Left renal pelvis (tissue), 4 donors: ENCODE measurements at places on chromosomes 7 and 10. TPM values are rescaled to one million over a fixed set of nuclear protein-coding genes. Genes with fewer than 3 reads are reported as not detected.

DNA sequence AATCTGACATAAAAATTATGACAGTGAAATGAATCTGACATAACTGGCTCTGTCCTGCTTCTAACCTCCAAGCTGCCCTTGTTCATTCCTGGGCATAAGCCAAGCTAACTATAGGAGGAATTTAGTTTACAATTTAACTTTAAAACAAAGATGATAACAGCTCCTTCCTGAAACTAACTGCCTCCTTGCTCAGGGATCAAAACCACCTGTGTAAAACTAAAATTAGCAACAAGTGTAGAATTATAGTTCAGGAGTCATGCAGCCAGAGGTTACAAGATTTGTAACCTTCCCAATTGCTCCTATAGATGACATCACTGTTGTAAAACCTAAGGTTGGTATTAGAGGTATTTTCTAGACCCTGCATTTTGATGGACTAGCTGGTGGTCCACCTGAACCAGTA is 256.4 kb upstream of the POM121L12 start:
- DNase-seq = no peak

DNA sequence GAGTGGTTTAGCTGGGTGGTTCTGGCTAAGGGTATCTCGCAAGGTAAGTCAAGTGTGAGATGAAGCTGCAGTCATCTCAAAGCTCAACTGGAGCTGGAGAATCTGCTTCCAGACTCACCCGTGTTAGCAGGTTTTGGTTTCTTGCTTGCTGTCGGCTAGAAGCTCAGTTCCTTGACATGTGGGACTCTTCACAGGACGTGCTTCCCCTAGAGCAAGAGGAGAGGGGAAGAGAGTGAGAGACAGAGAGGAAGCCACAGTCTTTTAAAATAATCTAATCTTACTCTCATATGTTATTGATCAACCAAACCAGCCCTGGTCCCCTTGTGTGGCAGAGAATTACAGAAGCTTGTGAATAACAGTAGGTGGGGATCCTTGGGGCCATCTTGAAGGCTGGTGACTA is 199.5 kb downstream of the REEP3 start:
- no peak for DNase-seq

GRCh38 chr10:77919713-77920108 is 6.8 kb downstream of the DLG5 start:
- no peak for DNase-seq

DNA sequence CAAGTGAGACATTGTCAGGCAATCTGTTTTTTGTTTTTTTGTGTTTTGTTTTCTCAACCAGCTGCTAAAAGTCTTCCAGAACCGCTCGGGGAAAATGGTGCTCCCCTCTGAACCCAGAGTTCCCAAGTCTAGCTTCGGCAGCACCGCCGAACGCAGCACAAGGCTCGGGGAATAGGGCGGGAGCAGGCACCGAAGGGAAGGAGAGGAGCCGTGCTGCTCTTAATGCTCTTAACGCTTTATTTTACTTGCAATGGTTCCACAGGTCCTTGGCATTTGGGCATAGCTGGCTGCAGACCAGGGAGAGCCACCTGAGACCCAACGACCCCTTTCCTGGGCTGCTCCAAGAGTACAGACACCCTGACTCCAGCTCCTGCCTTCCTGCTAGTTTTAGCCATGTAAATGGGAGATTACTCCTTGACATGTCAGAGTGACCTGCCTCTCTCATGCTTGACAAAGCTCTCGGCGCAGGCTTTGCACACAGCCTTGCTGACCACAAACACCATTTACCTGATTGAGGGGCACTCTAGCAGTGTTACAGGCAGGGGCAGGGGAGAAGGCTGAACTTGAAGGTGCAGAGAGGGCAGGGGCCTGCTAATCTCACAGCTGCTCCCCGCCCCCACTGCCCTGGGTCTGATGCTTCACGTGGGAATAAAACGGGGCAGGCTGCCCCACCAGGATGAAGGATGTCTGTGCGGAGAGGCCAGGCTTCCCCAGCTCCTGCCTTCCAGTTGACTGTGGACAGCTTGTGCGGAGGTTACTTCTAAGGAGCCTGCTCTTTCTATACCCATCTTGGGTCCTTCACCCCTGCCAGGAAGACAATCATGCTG is 58.6 kb upstream of the EFCAB10 start:
- DNase-seq = no peak

DNA sequence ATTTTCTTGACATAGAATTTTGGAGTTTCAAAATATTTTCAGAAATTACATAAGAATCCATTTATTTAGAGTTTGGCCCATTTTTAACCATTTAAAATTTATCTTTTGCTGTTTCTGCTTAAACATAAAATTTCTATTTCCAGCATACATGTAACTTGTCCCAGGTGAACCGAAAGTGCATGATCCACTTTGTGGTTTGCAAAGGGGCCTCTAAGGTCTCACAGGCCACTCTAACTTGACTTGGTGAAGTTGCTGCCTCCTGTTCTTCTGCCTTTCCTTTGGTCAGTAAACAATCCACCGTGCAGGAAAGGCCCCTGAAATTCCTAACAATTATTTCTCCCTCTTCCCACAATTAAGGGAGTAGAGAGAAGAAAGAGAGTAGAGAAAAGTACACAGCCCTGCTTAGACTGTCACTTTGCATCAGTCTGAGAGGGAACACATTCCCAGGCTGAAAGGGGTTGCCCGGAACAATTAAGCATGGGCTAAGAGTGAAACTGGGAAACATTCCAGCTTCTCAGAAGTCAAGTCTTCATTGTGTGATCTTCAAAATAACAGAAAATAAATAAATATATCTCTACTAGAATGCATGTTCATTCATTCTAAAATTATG is 79.5 kb upstream of the SEMA3A start:
- no peak for DNase-seq

- no peak for DNase-seq
Measured at GRCh38 chr7:4835398-4836205, 26.2 kb downstream of the PAPOLB start.

DNA sequence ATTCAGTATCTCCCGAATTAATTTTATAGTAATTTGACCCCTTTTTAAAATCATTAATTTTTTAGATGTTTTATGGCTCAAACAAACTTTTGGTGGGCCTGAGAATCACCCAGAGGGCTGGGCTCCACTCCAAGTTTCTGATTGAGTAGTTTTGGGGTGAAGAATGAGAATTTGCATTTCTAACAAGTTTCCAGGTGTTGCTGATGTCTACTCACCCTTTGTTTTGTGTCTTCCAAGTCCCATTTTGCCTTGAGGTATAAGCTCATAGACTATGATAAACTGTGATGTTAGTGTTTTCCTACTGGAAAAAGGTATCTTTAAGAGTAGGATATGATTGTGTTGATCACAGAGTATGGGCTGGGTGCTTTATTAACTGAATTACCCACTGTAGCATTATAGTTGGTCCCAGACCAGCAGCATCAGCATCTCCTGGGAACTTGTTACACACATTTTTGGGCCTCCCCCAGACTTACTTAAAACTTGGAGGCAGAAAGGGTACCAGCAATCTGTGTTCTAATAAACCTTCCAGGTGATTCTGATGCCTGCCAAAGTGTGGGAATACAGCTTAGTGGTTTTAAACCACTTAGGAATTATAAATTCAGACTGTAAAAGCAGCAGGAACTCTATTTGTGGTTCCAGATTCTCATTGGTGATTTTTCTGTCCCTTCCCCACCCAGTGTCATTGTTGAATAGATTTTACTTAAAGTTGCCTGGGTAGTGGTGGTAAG is 19.1 kb downstream of the ZNRF2 start:
- DNase-seq = no peak

GRCh38 chr7:82723411-82723810 is 279.8 kb upstream of the CACNA2D1 start:
- no peak for DNase-seq

The CALML5 gene
- polyA plus RNA-seq = not detected

- no peak for DNase-seq
Measured at GRCh38 chr7:122616951-122617350, 82.0 kb downstream of the RNF133 start.

GRCh38 chr10:18308600-18308999 is 168.4 kb downstream of the CACNB2 start:
- no peak for DNase-seq

The NACAD gene
- polyA plus RNA-seq = 10.0 TPM

The PAX2 gene
- 140 TPM for polyA plus RNA-seq

The LRRC61 gene
- 22.2 TPM for polyA plus RNA-seq

DNA sequence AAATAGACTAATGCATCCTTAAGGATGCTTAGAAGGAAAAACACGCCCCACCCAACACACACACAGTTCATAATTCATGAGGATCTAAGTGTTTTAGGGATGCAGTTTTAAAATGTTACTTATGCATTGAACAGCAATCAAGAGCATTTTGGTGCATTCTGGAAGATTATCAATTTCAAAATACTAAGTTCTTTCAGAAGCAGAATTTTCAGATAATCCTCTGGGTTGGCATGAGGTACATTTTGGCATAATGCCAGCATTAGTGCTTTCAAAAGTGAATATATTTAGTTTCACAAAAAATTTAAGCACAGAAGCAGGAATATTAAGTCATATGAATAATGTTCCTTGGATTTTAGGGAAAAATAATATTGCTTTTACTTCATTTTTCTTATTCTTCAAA is 937.1 kb downstream of the REEP3 start:
- no peak for DNase-seq

DNA sequence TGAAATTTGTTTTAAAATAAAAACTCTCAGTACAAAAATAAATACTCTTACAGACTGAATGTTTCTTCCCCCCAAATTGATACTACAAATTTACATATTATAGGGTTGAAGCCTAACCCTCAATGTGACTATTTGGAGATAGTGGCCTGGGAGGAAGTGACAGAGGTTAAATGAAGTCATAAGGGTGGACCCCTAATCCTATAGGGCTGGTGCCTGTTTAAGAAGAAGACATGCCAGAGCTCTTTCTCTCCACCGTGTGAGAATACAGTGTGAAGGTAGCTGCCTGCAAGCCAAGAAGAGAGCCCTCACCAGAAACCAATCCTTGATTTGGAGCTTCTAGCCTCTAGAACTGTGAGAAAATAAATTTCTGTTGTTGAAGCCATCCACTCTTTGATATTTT is 67.6 kb downstream of the MCU start:
- no peak for DNase-seq

The ACTL6B gene
- polyA plus RNA-seq = 0.22 TPM

DNA sequence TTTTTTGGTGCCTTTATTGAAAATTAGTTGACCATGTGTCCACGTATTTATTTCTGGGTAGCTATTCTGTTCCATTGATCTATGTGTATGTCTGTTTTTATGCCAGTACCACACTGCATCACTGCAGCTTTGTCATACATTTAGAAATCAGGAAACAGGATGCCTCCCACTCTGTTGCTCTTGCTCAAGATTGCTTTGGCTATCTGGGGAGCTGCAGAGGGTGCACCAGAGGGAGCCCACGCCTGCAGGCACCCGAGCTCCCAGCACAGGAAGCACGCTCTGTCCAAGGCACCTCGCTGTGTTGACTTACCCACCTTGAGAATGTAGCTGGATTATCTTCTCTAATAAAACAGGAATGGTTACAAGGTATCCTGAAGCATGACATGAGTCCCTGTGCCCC is 301.7 kb downstream of the TCERG1L start:
- no peak for DNase-seq

The TACC2 gene
- 52.9 TPM for polyA plus RNA-seq
